Daoy (cell line): ENCODE measurements at places on chromosomes 7 and 10.

DNA sequence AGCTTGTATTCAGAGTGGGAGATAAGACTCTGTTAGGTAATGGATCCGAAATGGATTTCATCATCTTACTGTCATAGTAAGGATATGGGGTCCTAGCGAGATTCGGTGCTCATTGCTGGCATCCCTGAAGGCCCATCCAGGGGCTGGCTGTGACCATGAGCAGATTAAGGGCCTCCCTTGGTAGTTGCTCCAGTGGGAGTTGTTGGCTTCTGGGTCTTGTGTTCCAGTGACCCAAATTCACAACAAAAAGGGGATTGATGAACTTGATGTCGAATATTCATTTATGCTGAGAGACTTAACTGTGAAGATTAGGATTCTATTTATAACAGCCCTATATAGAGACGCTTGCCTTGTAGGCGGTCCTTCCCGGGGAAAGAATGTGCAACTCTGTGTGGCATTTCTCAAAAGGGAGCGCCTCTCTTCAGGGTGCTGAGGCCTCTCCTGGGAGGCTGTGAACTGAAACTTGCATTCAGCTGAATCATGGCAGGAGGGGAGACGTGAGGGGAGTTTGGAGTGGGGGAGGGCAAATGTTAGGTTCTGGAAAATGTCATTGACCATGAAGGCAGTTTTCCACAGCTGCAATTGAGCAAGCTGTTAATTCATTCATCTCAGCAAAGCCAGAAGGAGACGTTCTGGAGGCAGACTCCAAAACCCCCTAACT lies 233.1 kb upstream of the FZD8 start:
- no peak for DNase-seq

DNA sequence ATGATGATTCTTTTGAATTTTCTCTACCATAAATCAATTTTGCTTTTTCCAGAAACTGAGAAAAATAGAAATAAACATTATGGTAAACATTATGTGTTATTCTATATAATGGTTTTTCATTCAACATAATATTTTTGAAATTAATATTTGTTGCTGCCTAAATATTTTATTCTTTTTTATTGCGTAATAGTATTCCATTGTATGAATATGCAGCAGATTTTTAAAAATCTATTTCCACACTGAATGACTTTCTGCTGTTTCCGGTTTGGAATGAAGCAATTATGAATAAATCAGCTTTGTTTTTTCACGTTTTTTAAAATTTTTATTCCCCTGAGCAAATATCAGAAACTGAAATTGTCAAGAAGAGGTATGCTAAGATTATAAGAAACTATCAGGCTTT lies 335.2 kb upstream of the KCND2 start:
- DNase-seq = no peak

DNA sequence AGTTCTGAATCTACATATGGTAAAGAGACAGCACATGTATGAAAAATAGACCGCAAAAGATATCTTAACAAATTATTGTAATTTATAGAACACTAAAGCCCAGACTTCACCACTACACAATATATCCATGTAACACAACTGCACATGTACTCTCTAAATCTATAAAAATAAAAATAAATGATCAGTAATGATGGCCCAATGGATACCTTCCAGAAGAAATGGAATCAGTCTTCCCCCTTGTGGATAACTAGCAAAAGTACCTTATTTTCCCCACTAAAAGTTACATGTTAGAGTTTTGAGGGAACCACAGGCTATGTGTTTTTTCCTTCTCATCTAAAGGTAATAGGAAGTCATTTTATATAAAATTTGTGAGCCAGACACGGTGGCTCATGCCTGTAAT lies 25.7 kb downstream of the C7orf25 start:
- DNase-seq = no peak

DNA sequence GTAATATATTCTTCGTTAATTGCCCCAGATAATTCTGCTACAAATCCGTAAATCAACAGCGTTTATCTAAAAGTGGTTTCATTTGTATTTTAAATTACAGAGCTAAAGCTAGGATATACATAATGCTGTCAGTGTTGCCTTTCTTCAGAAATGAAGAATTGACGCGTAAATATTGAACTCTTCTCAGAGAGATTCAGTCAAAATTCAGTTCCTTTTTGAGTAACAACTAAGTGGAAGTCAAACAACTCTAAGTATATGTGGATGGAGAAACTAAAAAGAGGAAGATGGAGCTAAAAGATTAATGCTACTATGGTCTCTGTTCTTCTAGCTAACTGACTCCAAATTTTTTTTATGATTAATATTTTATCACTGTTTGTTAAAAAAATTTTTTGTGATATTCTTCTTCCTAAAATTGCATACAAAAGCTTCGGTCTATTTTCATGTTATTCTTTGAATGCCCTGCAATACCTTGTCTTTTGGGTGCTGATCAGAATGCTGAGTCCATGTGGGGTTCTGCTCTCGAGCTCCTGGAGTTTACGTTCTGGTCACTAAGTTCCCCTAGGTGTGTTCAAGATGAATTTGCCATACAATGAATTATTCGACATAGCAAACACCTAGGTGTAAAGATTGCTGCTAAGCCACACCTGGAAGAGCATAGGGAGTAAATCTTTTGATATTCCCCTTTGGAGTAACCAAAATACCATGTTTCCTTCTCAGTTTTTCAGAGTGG lies 20.7 kb downstream of the MDFIC start:
- DNase-seq = no peak

DNA sequence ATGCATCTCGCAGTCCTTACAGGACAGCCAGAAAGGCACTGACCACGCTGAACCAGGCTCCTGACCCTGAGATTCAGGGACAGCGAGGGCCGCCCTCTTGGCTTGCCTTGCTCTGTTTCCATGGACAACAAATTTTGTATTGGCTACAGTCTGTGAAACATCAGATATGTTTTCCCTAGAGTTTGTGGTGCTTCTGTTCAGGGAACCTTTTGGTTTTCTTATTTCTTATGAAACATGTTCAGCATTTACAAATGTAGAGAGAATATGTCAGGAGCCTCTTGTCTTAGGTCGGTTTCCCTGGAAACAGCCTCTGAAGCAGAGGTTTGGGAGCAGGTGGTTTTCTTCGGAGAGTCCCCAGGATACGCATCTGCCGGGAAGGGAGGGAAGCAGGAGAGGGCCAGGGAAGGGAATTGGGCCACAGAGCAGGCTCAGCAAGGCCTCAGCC lies 260.1 kb downstream of the CCDC3 start:
- no peak for DNase-seq

- no peak for DNase-seq
Observed at GRCh38 chr10:132056663-132057062, 9.1 kb upstream of the JAKMIP3 start.

DNA sequence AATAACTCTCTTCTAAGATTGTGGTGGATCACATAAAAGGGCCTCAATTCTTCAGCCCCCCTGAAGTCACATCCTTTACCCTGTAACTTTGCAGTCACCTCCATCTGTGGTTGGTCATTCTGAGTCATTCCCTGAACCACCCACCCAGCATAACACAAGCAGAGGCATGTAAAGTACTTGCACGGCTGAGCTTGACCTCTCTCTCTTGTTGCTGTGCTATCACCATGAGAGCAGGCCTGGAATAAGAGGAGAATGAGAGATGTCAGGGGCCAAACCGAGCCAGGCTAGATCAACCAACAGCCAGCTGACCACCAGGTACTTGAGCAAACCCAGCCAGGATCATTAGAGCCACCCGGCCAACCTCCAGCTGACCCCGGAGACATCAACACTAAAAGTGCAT lies 13.5 kb upstream of the STK17A start:
- DNase-seq = peak; percentile 96

DNA sequence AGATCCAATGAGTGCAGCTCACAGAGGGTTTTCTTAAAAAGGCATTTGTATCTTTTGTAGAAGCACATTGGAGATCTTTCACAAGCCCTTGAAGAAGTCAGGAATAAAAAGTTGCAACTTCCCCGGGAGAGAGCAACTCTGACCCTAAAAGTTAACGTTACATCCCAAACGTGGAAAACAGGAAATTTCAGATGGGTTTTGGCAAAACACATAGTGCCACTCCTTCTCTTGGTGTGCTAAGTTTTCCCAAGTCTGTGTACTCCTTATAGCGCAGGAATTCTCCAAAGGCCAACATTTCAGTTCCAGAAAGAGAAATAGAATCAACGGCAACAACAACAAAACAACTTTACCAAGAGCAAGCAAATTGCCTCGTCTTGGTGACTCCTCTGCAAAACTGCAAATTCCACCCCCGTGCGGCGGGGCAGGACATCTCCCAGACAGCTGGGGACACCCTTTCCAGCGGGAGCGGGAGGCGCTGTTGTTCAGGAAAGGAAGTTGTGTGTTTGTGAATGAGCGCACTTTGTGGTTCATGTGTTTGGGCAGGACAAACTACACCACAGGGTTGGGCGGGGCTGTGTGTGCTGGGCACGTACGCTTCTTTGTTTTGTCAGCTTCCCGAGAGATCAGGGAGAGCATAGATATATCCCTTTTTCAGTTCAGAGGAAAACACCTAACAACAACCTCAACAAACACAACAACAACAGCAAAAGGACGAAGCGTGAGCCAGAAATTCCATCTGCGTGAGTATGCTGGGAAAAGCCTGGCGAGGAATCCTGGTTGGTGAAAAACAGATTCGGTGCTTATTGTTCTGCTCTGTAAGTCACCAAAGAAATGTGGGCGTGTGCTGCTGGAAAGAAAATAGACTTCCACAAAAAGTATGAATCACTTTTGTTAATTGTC lies 294.7 kb upstream of the PITRM1 start:
- peak; percentile 89 for DNase-seq

- no peak for DNase-seq
Observed at GRCh38 chr7:5296611-5297226, 14.0 kb downstream of the SLC29A4 start.

GRCh38 chr10:60082341-60082740 lies 176.0 kb upstream of the CCDC6 start:
- DNase-seq = no peak

GRCh38 chr10:114043532-114044246 lies at the start of gene ADRB1:
Gene ADRB1, plus strand, starts transcription at chr10:114043866. Its CDS starts 267 bp downstream, at chr10:114044133.
- DNase-seq = peak; percentile 73

GRCh38 chr10:123796736-123797135 lies 94.9 kb downstream of the CPXM2 start:
- no peak for DNase-seq

- DNase-seq = no peak
Observed at GRCh38 chr7:157805713-157806112, 468.9 kb downstream of the DNAJB6 start.

DNA sequence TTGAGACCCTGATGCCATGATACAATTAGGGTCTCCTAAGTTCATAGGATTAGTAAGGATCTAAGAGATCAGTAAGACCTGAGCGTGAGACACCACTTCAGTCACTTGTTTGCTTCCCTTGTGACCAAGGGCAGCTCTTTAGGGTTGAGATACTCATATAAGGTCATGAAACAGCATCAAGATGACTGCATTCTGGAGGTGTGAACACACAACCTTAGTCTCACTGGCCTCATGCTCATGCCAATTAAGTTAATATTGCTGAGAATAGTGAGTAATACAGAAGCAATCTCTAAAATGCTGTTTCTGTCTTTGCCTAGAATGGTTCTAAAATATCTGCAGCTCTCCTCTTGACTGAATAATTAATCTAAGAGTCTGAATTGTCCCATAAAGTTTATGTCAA lies 39.6 kb upstream of the KLHL7 start:
- no peak for DNase-seq

GRCh38 chr7:87590578-87590977 lies 10.1 kb downstream of the ABCB1 start:
- no peak for DNase-seq

- DNase-seq = no peak
Observed at GRCh38 chr7:37092548-37092947, 356.1 kb downstream of the ELMO1 start.

DNA sequence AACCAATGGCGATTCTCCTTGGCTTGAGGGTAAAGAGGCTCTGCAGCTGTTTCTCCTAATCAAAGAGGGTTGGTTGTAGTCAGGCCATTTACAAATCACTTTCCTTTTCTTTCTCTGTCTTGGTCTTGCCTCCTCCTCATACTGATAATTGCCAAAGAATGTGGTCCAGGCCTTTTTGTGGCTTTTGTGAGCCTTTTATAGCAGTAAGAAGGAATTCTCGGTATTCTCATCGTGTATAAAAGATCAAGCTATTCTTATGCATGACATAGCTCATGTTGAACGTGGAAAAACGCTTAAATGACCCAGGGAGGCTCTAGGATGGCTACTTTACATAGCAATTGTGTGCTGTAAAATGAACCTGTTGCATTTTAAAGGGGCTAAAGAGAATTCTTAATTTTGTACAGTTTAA lies 62.6 kb downstream of the RBM20 start:
- peak; percentile 52 for DNase-seq

GRCh38 chr10:15515202-15515601 lies 144.1 kb upstream of the FAM171A1 start:
- no peak for DNase-seq

- DNase-seq = no peak
Observed at GRCh38 chr10:70753026-70753663, 32.0 kb downstream of the TBATA start.

GRCh38 chr7:159317294-159317693 lies 172.6 kb upstream of the VIPR2 start:
- DNase-seq = no peak

- no peak for DNase-seq
Observed at GRCh38 chr10:108049668-108050067, 885.2 kb upstream of the SORCS1 start.

- no peak for DNase-seq
Observed at GRCh38 chr10:92913973-92914372, 65.7 kb downstream of the EXOC6 start.

DNA sequence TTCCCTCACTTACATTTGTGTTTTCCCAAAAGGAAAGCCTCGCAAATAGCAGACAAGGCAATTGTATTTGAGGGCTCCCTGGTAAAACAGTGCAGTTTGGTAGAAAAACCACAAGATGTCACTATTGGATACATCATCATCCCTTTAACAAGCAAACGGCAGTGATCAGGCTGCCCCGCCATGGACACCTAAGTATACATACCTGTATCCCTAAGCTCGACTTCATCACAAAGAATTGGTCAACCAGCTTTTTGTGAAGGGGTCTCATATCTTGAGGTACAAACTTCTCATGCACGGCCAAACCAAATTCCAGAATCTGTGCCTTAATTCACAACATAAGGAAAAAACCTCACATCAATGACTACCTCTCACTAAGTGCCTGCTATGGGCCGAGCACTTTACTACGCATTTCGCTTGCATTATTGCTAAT lies 179.5 kb upstream of the IMMP2L start:
- peak; percentile 71 for DNase-seq

- no peak for DNase-seq
Observed at GRCh38 chr10:86390337-86391120, 23.9 kb upstream of the GRID1 start.

DNA sequence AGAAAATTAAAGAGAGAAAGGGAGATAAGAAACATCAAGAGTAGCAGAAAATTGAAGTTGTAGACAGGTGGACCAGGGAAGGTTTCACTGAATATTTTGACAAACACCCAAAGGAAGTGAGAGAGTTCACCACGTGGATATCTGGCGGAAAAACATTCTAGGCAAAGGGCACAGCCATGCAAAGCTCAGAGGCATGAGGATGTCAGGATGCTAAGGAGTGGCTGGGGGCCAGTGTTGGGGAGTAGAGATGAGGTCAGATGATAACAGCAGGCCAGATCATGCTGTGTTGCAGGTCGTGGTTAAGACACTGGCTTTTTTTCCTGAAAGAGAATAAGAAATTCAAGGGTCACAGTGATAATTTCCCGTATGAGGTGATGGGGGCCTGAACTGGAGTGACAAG lies 181.9 kb downstream of the DGKI start:
- DNase-seq = peak; percentile 50
